Ovary (tissue), 10 donors: ENCODE measurements at places on chromosomes 5 and 9.
A peak's percentile ranks its signal among the peaks of the same experiment; 100 is the strongest.

- DNase-seq = no peak
Measured at GRCh38 chr5:171192111-171192510, 116.9 kb upstream of the TLX3 start.

DNA sequence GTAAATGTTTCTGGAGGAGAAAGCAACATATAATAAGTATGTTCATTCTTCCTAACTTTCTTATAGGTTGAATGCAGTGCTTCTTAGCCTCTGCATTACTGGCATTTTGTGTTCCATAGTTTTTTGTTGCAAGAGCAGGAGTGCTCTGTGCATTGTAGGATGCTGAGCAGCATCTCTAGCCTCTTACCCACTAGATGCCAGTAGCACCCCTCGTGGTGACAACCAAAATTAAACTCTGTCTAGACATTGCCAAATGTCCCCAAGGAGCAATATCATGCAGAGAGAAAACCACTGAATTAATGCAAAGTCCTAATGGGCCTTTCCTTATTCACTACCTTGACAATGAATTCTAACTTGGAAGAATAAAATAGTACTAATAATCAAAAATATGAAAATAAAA, 147.0 kb downstream of the GLIS3 start:
- DNase-seq = no peak

DNA sequence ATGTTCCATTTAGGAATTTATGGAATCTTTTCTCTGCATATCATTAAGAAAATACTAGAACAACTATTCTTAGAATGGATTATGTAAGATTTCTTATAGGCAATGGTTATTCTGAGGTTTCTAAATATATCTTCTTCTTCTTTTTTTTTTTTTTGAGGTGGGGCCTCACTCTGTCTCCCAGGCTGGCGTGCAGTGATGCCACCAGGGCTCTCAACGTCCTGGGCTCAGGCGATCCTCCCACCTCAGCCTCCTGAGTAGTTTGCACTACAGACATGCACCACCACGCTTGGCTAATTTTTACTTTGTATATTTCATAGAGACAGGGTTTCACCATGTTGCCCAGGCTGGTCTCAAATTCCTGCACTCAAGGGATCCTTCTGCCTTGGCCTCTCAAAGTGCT, 137.2 kb downstream of the SREK1 start:
- DNase-seq = no peak

- DNase-seq = no peak
Measured at GRCh38 chr9:124271660-124272059, 13.9 kb downstream of the NEK6 start.

- DNase-seq = peak; percentile 41
Measured at GRCh38 chr9:16442622-16443021, 427.8 kb downstream of the BNC2 start.

GRCh38 chr9:33291031-33291397, 698 bp downstream of the NFX1 start:
- no peak for DNase-seq

DNA sequence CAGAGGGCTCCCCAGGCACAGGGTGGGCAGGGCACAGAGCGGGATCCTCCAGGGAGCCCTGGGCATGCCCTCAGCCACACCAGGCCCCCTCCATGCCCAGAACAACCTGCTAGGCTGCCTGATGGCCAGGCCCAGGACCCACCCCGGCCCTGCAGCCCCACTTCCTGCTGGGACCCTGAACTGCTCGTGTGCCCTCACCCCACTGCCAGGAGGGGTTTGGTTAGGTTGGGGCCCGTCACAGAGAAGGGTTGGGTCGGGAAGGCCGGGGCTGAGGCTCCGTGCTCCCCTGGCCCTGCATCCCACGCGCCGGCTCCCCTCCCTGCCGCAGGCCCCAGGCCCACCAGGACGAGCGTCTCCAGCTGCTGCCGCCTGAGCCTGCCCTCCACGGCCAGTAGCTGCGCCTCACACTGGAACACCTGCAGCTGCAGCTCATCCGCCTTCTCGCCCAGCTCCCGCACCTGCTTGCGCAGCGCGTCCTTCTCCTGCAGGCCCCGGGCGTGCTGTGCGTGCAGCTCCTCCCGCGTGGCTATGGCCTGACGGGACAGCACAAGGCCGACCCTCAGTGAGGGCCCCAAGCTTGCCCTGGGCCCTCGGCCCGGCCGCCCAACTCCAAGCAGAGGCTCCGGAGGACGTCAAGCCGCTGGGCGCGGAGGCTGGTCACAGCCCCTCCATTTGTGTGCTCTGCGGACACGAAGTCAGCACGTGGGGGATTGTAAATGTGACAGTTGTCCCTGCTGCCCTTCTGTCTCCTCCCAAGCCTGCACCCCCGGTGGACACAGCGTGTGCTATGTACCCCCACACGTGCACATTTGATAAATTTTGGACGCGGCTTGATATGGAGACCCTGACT, 4.0 kb upstream of the DNLZ start:
- DNase-seq = no peak

GRCh38 chr9:105883847-105884246, 189.5 kb downstream of the TMEM38B start:
- DNase-seq = no peak

DNA sequence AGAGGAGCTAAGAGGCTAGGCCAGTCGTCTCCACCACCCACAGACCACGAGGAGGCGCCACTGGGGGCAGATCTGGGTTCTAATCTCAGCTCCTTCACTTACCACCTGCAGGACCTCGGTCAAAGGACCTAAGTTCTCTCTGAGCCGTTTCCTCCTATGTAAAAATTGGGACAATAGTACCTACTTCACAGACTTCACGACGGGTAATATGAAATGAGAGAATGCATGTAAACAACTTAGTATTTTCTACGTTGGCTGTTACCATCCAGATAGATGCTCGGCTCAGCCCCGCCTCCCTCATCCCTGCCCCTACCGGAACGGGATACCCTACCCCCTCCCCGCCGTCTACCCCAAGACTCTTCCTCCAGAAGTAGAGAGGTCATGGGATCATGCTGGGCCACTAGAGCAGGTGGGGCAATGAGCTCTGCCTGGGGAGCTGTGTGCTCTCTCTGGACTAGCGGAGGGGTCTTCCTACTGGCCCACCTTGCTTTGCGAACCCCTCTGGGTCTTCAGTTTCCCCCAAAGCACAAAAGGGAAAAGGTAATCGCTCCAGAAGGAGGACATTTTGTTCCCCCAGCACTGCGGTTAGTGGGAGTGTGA, 541 bp downstream of the GNPDA1 start:
- DNase-seq = peak; percentile 50

- DNase-seq = no peak
Measured at GRCh38 chr5:61245486-61245885, 83.2 kb upstream of the SMIM15 start.

GRCh38 chr5:101418713-101419118, 515.6 kb upstream of the ST8SIA4 start:
- no peak for DNase-seq

DNA sequence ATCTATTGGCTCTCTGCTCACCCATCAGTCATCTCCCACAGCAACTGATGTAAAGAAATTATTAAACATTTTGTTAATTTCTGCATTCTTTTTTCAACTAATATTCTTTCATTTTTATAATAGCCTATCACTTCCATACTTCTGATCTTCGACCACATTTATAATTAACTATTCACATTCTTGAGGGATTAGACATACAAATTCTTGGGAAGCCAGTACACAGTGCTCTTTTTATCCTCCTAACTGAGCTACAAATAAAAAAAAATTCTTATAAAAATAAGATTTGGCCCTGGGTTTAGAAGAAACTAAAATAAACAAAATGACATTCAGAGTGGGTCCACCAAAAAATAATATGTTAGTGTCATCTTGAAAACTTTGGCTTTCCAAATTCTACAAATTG, 103.7 kb upstream of the ITGA1 start:
- DNase-seq = no peak

GRCh38 chr9:115189686-115190085, 71.7 kb upstream of the TNC start:
- no peak for DNase-seq

DNA sequence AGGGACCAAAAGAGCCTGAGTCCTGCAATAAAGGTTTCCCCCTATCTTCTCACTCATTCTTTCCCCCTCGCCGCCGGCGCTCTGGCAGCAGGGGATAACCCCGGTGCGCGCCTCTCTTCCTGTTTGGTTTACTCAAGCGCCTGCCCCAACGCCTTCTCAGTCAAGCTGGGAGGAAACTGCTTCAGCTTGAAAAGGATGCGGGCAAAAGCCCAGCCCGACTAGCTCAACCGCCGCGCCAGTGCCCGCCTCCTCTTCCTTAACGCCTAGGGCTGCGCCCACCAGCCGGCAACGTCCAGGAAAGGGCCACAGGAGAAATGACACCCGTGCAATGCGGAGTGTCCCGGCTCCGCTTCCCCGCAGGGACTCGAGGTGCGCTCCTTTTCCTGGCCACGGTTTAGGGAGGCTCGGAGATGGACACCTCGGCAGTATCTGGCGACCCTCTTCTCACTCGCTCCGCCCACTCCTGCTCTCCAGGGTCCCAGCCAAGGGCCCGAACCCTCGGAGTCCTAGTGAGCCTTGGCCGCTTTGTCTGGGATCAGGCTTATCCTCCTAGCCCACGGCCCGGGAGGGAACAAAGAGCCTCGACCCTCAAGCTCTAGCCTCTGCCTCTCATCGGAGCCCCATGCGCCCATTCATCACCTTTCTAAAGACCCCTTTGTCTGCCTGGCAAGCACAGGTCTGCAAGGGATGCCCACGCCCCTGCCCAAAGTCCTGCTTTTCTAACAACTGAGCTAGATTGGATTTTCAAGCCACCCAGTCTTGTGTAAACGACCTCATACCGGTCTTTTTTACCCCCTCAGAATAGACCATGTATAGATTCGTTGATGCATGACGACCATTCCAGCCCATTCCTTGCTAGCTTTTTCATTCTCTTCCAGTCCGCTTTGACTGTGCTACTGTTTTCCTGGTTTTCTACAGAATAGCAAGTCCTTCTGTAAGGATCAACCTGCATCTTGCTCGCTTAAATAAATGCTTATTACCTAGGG, 2.0 kb downstream of the ST8SIA4 start:
- peak; percentile 24 for DNase-seq

- DNase-seq = no peak
Measured at GRCh38 chr5:52840277-52841050, 52.7 kb downstream of the ITGA1 start.

DNA sequence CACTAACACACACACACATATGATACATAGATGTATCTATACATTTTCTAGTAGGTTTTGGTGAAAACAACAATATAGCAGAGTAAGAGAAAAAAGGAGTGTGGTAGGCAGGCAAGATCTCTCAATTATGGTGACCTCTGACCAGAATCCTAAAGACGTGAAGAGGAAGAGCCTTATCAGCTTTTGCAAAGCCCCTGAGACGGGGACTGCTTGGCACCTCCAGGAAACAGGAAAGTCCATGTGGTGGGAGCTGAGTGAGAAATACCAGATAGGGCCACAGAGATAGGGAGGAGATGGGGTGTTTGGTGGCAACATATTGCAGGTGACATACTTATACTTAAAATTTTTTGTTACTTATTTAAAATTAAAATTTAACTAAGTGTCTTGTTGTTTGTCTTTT, 39.9 kb upstream of the CTXN3 start:
- no peak for DNase-seq
